Stimulated activated CD4-positive, alpha-beta T cell treated with anti-CD3 and anti-CD28 coated beads, Interleukin-15, amount 100 ng/mL, for 1 hour (primary cell): ENCODE measurements at places on chromosomes 2 and 18.

GRCh38 chr2:28552045-28552823 lies 56.4 kb downstream of the PLB1 start:
- no peak for DNase-seq

GRCh38 chr2:45622336-45623075 lies 11.4 kb upstream of the SRBD1 start:
- no peak for DNase-seq

DNA sequence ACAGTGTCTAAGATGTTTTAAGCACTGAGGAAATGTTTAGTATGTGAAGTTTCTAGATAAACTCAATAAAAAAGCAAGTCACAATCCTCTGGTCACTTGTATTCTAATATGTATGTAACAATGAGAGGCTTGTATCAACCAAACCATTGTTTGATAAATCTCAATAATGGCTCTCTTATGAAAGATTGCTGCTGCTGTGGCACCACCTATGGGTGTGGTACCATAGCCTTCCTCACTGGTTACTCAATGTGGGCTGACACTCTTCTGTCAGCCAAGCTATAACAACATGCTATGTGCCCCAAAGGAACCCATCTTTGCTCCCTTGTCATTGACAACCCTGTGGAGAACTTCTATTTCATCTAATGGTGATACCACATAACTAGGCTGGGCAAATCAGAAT lies 12.6 kb upstream of the RAB1A start:
- no peak for DNase-seq

GRCh38 chr2:176461098-176461808 lies 192.0 kb downstream of the MTX2 start:
- no peak for DNase-seq

- peak; percentile 41 for DNase-seq
These were observed 300.1 kb upstream of the TRIB2 start for GRCh38 chr2:12416600-12416999.

GRCh38 chr18:8706791-8707555 lies 1.6 kb downstream of the MTCL1 start:
- no peak for DNase-seq

DNA sequence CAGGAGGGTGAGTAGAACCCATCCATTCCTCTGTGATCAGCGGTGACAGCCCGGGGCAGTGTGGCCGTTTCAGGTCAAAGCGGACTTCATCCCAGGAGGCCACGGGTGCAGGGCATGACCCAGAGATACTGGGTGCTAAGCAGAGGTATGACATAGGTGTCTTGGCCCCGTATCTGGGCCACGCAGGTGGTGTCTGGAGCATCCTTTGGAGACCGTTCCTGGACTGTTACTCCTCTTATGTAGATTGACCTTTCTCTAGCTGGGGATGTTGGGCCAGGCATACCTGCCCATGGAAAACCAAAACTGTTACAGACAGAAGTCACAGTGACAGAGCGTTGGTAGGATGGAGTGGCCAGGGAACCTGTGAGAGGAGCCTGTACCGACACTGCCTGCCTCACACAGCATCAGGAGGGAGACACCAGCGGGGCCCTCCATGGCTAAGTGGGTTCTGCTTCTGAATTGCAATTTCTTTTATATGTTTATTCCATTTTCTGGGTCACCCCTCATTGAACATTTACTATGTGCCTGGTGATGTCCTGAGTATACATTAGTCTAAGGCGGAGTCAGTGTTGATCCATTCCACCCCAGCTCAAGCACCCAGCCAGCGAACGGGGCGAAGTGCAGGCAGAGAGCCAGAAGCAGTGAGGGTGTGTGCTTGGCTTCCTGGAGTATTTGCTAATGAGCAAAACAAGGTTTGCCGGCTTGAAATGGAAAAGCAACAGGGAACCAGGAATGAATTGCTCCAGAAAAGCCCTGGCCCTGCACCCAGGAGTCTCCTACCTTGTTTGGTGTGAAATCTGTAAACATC lies 141.7 kb downstream of the SH3RF3 start:
- DNase-seq = no peak

DNA sequence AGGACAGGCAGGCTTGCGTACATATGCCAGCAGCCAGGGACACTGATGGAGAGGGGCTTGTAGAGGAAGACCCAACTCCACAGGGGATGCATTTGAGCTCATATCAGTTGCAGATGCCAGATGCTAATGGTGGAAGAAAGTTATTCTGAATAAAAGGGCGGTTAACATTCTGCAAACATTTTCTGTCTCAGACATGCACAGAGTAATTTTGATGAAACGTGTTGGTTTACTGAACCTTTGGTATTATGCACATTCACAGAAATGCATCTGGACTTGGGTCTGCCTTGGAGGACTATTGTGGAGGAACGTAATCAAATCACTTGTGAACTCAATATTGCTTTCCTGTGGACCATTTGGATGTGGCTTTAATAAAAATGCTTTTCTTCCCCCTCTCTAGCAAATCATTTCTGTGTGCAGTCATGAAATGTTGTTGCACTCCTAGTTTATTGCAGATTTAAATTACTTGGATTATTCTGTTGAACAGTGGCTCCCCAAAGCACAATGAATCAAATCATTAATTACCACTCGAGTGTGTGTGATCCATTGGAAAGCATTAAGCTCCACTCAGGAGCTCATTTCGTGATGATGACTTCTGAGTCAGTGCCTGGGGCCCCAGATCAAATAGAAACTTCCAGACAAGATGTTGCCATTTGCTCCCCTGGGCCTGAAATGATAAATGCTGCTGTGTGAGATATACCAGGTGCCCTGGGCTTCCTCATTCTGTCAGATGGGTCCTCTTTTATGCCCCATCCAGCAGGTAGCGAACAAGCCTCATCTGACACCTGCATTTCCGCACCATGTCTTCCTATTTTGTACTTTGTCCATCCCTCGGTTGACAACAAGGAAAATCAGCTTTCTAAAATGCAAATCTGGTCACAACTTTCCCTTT lies 697.0 kb upstream of the HS6ST1 start:
- DNase-seq = no peak

- DNase-seq = no peak
These were observed 199.7 kb downstream of the PID1 start for GRCh38 chr2:229071292-229071976.

DNA sequence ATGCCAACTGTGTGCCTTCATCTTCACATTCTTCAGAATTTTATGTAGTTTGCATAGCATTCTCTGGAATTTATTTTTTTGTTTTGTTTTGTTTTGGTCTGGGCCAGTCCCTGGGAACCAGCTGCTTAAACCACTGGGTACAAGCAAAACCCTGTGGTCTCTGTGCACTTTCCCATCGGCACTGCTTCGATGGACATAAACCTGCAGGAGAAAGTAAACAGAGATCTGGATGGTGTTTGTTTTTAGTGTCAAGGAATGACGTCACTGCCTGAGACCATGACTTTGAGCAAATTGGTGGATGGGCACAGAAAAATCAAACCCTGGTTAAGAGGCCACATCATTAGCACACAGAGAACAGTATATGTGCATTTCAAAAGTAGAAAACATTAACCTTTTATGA lies 64.7 kb upstream of the RASGRP3 start:
- DNase-seq = no peak

DNA sequence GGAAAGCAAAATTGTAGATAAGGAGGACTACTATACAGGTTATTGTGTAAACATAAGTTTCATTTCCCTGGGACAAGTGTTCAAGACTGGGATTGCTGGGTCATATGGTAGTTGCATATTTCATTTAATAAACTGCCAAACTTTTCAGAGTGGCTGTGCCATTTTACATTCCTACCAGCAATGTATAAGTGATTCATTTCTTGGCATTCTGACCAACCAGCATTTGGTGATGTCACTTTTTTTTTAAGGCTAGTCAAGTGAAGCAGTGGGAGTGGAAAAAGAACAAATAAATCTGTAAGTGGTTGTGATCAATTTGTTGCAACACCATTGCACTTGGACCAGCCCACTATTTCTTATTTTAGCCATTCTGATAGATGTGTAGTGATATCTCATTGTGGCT lies 5.2 kb upstream of the CHCHD5 start:
- DNase-seq = no peak

GRCh38 chr2:5695654-5696403 lies 3.6 kb downstream of the SOX11 start:
- no peak for DNase-seq

GRCh38 chr18:57425096-57425495 lies 10.1 kb upstream of the ONECUT2 start:
- no peak for DNase-seq

DNA sequence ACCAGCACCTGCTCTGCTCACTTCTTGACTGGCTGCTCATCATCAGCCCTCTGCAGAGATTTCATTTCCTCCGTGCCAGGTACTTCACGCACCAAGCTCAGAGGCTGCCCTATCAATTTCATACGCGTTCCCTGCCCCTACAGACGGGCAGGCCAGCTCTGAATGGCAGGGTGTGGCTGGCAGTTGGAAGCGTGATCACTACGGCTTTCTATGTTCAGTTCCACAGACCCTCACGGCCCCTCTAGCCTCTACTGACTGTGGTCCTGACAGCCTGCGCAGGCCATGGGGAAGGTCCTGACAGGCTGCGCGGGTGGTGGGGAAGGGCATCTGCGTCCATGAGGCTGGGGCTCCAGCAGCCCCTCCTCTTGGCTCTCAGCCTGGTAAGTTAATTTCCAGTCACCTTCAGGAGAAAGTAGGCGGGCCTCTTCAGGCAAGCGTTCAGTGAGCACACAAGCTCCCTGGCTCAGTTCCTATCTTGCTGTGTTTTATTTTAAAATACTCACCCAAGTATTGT lies 154.8 kb downstream of the ZNF236 start:
- DNase-seq = no peak

DNA sequence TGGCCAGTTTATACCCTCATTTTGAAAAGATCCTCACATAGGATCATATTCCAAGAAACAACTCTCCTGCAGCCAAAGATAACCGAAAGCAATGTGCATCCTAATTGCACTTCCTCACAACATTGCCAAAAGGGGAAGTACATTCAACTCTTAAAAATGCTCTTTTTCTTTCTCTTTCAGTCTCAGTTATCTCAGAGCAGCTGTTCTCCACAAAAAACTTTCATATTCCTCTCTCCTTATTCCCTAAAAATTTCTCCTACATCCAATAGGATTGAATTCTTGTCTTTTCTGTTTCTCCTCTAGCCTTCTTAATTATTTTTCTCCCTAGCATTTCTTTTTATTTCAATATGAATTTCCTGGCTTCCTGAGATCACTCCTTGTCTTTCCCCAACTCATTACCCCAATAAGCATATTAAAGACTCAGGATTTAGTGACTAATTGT lies 7.4 kb upstream of the VRK2 start:
- no peak for DNase-seq

DNA sequence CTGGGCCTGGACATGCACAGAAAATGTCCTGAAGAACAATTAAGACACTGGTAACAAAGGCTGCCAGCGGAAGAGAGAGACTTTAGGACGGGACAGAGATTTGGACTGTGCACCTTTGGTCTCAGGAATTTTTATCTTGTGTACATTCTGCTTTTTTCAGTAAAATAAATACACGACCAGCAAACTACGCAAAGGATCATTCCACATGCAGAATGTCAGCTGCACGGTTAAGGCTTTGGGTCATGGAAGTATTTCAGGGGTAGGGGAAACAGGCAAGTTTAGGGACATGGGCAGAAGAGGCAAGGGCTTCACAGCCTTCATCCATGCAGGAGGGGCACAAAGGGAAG lies 11.5 kb downstream of the TMEM163 start:
- no peak for DNase-seq

GRCh38 chr2:188902901-188903491 lies 71.2 kb upstream of the COL3A1 start:
- DNase-seq = no peak

- DNase-seq = no peak
These were observed 687.3 kb upstream of the FANCL start for GRCh38 chr2:58928391-58928790.

DNA sequence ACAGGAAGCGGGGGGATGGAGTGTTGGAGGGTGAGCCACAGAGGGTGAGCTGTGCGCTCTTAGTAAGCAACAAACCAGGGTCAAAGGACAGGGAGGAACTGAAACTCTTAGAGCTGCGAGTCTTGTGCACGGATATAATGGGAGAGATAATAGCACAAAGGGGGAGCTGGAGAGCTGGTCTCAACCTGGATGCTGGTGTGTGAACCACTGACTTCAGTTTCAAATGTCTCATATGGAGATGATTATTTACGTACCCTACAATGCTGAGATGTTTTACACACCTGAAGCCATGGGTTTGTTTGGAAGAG lies 35.9 kb downstream of the PTGR3 start:
- no peak for DNase-seq
